EH (cell line): ENCODE measurements at places on chromosomes 6 and 20.
A peak's percentile ranks its signal among the peaks of the same experiment; 100 is the strongest.

DNA sequence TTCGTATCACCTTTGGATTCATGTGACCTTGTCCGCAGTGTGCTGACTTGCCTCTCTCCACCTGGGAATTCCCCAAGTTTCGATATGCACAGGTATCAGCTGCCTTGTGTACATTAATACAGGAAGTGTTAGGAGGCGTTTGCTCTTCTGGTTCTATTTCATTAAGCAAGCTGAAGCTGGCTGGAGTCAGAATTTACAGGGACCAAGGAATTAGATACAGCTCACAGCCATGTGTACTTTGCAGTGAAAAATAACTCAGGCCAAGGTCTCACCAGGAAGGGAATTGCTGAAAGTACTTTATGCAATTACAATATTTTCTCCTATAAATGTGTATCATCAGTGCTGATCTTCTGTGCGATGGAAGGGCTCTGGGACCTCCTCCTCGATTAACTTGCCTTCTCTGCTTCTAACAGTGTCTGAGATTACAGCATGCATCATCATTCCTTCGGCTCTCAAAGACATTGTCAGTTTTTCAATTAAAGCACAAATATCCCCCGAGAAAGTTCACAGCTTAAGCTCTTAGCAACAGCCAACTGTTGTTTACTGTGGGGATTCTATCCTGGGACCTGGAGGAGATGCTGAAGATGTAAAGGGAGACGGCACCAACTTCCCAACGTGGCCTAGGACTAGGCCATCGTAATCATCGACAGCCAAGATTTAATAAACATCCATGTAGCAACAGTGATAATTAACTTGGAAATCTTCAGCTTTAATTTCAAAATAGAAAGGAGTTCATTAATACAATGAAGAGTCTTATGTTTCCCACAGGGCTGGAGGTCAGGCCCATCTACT lies 13.8 kb upstream of the TIAM2 start:
- DNase-seq: no peak

GRCh38 chr20:32083469-32083868 lies 26.0 kb upstream of the TM9SF4 start:
- DNase-seq: no peak

- no peak for DNase-seq
Measured at GRCh38 chr20:46461808-46462207, 51.6 kb downstream of the ZNF334 start.

GRCh38 chr20:51930775-51931174 lies 128.5 kb upstream of the SALL4 start:
- peak; percentile 59 for DNase-seq

GRCh38 chr20:48813446-48813747 lies 14.4 kb downstream of the PREX1 start:
- no peak for DNase-seq

DNA sequence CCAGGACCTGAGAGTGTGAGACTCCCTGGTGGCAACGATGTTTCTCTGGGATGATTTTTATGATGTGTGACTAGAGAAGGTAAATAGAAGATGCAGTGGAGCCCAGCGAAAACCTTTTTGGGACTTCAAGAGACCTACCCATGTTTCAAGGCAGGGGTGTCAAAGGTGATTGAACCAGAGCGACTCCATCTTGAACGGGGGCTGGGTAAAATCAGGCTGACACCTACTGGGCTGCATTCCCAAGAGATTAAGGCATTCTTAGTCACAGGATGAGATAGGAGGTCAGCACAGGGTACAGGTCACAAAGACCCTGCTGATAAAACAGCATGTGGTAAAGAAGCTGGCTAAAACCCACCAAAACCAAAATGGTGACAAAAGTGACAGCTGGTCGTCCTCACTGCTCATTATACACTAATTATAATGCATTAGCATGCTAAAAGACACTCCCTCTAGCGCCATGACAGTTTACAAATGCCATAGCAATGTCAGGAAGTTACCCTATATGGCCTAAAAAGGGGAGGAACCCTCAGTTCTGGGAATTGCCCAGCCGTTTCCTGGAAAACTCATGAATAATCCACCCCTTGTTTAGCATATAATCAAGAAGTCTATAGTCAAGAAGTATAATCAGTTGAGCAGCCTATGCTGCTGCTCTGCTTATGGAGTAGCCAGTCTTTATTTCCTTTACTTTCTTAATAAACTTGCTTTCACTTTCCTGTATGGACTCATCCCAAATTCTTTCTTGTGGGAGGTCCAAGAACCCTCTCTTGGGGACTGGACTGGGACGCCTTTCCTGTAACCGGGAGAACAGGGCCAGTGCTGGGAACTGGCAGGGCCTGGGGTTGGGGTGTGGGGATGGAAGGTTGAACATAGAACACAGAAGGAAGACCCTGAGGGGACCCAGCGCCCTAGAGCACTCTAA lies 526.4 kb downstream of the QKI start:
- peak; percentile 19 for DNase-seq

DNA sequence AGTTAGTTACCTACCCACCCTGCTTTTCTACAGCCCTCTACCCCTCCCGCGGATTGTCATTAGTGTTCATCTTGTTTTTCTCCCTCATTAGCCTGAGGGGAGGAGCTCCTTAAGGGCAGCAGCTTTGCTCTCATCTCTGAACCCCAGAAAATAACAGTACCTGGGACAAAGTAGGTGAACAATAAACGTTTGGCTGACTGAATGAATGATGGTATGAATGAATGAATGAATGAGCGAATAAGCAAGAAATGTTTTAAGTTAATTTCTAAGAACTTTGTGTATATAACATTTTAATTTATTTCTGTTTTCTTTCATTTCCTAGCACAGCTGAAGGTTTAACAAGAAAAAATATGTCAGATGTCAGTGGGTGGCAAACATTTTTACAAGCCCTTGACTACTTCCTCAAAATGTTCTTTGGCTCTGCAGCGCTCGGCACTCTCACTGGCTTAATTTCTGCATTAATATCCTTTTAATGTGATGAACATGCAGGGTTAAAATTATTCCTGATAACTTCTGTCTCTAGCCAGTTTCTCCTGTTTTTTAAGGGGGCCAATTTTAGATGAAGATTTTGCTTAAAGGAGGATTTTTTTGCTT lies 50.1 kb downstream of the SLC9A8 start:
- no peak for DNase-seq

GRCh38 chr20:32764005-32764960 lies 2.1 kb downstream of the DNMT3B start:
- no peak for DNase-seq

- DNase-seq: peak; percentile 68
Measured at GRCh38 chr6:5215159-5215558, 45.6 kb downstream of the LYRM4 start.
